ENCODE measurements at places on chromosomes 7 and 10.

DNA sequence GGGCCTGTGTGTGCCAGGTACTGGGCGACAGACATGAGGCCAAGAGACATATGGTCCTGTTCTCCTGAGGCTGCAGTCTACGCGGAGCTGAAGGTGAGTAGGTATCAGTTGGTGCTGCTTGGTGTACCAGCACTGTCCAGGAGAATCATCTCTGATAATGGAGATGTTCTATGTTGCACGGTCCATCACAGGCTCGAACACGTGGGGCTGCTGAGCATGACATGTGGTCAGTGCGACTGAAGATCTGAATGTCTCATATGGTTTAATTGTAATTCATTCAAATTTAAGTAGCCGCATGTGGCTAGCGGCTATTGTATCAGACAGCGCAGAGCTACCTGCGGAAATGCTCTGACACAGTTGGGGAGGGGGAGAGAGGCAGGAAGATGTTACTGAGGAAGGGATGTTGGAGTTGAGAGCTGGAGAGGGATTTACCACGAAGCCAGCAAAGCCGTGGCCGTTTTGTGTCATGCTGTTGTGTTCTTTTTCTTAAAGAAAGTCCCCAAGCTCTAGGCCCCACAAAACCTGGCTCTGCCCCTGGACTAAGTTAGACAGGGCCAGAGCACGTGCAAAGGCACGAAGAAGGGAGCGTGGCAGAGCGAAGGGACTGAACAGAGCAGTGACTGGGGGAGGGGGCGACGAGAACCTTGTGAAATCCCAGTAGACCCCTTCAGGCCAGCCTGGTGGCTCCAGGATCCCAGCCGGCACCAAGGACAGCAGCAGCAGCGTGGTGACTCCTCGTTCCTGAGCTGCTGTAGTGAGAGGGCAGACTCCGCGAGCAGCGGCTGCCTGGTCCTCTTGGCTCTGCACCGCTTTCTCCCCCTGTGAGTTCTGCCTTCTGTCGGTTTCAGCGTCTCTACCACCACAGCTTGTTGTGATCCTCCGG, 20.0 kb downstream of the SMKR1 start:
- DNase-seq: no peak

GRCh38 chr7:5634107-5634950, 147.1 kb downstream of the RNF216 start:
- no peak for DNase-seq

GRCh38 chr10:6204063-6204340, 1.3 kb downstream of the PFKFB3 start:
- DNase-seq: peak; percentile 40

GRCh38 chr7:94145602-94146001, 141.4 kb upstream of the BET1 start:
- no peak for DNase-seq

- DNase-seq: no peak
Measured at GRCh38 chr10:118076705-118077104, 30.0 kb upstream of the RAB11FIP2 start.

GRCh38 chr10:77789016-77789415, 137.5 kb downstream of the DLG5 start:
- no peak for DNase-seq

GRCh38 chr10:51981731-51982130, 282.3 kb upstream of the CSTF2T start:
- no peak for DNase-seq

GRCh38 chr10:80356563-80356988, at the start of the genes DYDC1 and DYDC2:
DYDC1 (minus strand) TSS chr10:80356755; CDS start chr10:80352601, 4,154 bp downstream.
DYDC2 (plus strand) TSS chr10:80356781; CDS start chr10:80362444, 5,663 bp downstream.
- DNase-seq: no peak

DNA sequence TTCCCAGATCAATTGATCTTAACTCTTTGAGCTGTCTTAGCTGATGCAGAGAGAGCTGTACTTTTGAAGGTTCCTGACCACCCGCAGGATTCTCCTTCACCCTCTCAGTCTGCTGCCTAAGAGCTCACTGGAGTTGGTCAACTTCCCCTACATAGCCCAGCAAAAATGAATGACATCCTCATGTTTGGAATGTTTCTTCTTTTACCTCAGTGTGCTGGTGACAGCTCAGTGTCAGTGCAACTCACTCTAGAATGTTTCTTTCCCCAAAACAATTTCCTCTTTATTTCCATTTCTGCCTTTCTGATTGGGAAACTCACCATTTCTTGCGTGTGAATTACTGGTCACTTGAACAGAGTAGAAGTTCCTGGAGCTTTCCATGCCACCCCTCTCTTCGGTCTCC, 48.7 kb downstream of the LSMEM1 start:
- no peak for DNase-seq

- DNase-seq: no peak
Measured at GRCh38 chr10:102083541-102083940, 18.4 kb downstream of the HPS6 start.

DNA sequence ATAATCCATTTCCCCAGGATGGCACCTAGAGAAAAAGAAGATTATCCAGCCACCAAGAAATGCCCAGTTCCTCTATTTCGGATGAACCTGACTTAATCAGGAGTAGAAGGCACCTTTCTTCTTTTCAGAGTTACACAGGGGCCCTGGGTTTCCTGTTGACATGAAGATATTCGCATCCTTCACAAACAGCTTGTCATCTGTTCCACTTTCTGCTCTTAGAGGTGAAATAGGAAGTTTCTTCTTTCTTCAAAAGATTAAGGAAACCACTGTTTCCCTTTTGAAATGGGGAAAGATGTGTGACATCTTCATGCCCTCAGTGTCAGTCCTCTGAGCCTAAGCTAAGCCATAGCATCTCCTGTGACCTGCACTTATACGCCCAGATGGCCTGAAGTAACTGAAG, 39.1 kb upstream of the RAB18 start:
- no peak for DNase-seq

All from activated CD8-positive, alpha-beta memory T cell treated with anti-CD3 and anti-CD28 coated beads for 1 hour (primary cell).